Lung (tissue), 17 donors: ENCODE measurements at places on chromosomes 6 and 20. TPM values are rescaled to one million over a fixed set of nuclear protein-coding genes. Genes with fewer than 3 reads are reported as not detected.

DNA sequence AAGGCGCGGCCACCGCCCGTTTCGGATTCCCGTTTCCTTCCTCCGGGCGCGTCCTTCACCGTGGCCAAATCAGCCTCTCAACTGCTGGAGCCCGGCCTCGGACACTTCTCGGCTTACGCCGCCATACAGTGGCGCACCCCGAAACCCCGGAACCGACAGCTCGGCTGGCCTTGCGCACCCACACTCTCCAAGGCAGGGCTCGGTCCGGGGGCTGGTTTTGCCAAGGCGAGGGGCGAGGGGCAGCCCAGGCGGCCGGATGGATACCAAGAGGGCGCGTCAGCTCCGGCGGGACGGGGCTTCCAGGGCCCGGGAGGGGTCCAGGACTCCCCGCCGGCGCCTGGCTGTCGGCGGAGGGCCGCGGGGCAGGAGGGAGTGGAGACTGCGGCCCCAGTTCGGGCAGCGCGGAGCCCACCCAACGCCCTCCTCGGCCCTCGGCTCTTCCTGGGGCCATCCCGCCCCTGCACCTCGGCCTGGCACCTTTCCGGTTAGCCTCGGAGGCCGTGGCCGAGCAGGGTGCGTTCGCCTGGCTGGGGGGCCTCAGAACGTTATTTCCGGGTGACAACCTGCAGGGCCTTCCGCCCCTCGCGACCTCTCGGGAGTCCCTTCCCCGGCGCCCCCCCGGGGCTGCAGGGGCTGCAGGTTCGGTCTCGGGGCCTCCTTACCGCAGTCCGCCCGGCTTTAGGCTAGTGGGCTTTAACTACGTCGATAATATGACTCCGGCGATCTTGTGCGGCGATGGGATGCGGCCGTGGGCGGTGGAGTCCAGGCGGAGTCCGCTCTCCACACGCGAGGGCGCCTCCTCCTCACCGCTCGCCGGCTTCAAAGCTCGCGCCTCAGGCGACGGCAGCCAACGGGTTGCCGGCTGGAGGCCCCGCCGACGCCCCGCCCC lies 697 bp upstream of the CEP43 start:
- peaks cover 9% of the 10 kb centered on the region for H3K4me1 ChIP-seq
- no peaks in the 10 kb centered on the region for H3K36me3 ChIP-seq
- DNase-seq, result peak; percentile 18
- H3K27ac ChIP-seq, result no peak overlapping the region
- peak overlapping the region; percentile 93 for H3K4me3 ChIP-seq
- no peaks in the 10 kb centered on the region for H3K27me3 ChIP-seq

DNA sequence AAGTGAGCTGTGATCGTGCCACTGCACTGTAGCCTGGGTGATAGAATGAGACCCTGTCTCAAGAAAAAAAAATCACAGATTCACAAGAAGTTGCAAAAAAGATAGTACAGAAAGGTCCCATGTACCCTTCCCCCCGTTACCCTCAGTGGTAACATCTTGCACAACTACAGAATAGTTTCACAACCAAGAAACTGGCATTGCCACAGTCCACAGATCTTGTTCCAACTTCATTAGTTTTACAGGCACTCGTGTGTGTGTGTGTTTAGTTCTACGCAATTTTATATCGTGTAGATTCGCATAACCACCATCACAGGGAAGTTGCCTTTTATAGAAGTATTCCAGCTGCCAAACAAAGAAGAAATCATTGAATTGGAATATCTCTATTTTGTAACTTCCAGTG lies 19.1 kb downstream of the SPATA2 start:
- H3K27me3 ChIP-seq, result no peaks in the 10 kb centered on the region
- H3K4me3 ChIP-seq, result no peak overlapping the region
- DNase-seq, result no peak
- H3K4me1 ChIP-seq, result peaks cover 28% of the 10 kb centered on the region
- H3K27ac ChIP-seq, result no peak overlapping the region

GRCh38 chr6:28673417-28673786 lies 147.7 kb downstream of the GPX5 start:
- no peak overlapping the region for H3K27ac ChIP-seq
- DNase-seq, result no peak
- no peaks in the 10 kb centered on the region for H3K36me3 ChIP-seq
- H3K27me3 ChIP-seq, result no peaks in the 10 kb centered on the region
- no peak overlapping the region for H3K4me3 ChIP-seq
- H3K4me1 ChIP-seq, result peaks cover 5% of the 10 kb centered on the region

DNA sequence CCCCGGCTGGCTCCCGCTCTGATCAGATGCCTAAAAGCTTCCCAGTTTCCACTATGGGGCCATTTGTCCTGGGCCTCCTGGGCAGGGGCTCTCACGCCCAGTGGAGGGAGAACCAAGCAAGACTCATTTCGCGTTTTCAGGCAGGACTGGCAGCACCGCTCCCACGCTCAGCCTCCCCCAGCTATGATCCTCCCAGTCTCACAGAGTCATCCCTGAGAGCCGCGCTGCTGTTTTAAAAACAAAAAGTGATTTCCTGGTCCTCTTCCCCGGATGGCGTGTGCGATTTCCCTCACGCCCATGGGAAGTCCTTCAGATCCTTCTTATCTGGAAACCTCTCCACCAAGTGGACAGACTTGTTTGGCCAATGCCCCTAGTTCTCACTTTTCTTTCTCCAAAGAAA lies at the start of gene ADGRF5:
Gene ADGRF5 (minus strand): TSS at position 208 of the 400 bp plus-strand sequence. CDS start 15,176 bp downstream, outside the sequence.
- H3K4me3 ChIP-seq, result peak within 1 kb of the TSS; percentile 62
- peak; percentile 56 for DNase-seq
- no peaks in the 10 kb centered on the region for H3K27me3 ChIP-seq
- peaks cover 8% of the 10 kb centered on the region for H3K4me1 ChIP-seq
- H3K36me3 ChIP-seq, result no peaks in the 10 kb centered on the region

DNA sequence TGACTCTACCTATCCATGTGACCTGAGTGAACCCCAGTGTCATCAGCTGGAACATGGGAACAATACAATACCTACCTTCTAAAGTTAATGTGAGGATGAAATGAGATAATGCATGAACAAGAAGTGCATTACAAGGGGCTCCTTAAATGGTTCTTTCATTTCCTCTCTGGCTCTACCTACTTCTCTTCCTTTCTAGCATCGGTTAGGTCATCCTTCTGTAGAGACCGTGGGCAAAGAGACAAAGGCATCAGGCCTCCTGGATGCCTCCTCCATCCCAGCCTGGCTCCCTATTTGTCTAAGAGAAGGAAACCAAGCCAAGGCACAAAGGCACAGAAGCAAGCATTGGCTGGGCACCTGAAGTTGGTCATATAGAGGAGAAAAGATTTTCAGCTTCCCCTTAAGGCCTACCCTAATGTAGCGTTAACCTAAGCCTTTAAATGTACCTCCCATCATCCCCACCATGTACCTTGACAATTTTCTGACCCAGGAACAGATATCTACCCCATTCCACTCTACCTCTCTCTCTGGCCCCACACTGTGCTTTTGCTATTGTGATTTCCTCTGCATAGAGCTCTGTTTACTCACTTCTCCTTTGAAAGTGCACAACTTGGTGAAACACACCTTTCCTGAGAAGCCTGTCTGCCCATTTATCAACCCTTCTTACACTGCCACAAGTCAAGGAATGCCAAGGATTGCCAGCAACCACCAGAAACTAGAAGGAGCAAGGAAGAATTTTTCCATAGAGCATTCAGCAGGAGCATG lies 86.6 kb downstream of the GCLC start:
- DNase-seq, result no peak
- no peak overlapping the region for H3K27ac ChIP-seq
- H3K4me3 ChIP-seq, result no peak overlapping the region
- H3K36me3 ChIP-seq, result no peaks in the 10 kb centered on the region

GRCh38 chr6:25472306-25472705 lies 179.7 kb upstream of the SCGN start:
- no peak overlapping the region for H3K4me3 ChIP-seq
- H3K36me3 ChIP-seq, result peaks cover 3% of the 10 kb centered on the region
- DNase-seq, result no peak

- no peak for DNase-seq
- H3K27me3 ChIP-seq, result no peaks in the 10 kb centered on the region
- H3K27ac ChIP-seq, result no peak overlapping the region
- H3K4me1 ChIP-seq, result no peaks in the 10 kb centered on the region
Observed at GRCh38 chr6:93248631-93249030, 170.7 kb downstream of the EPHA7 start.

GRCh38 chr6:130041594-130041993 lies 23.2 kb downstream of the L3MBTL3 start:
- no peaks in the 10 kb centered on the region for H3K27me3 ChIP-seq
- no peak overlapping the region for H3K27ac ChIP-seq
- no peaks in the 10 kb centered on the region for H3K4me1 ChIP-seq
- no peak overlapping the region for H3K4me3 ChIP-seq
- H3K36me3 ChIP-seq, result no peaks in the 10 kb centered on the region

- no peak overlapping the region for H3K27ac ChIP-seq
- no peak for DNase-seq
- no peak overlapping the region for H3K4me3 ChIP-seq
Observed at GRCh38 chr6:6784514-6785162, 196.1 kb downstream of the LY86 start.

DNA sequence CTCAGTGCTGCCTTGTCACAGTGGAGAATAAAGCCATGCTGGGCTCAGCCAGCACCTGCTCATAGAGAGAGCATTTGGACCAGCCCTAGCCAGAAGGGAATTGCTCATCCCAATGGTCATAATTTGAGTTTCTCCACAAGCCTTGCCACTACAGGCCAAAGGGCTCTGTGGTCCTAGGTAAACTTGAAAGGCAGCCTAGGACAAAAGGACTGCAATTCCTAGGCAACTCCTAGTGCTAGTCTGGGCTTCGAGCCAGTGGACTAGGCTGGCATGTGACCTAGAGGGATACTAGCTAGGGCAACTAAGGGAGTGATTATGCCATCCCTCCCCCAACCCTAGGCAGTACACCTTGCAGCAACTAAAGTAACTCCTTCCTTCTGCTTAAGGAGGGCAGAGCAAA lies 516.2 kb downstream of the BCKDHB start:
- H3K36me3 ChIP-seq, result no peaks in the 10 kb centered on the region
- no peak overlapping the region for H3K27ac ChIP-seq
- no peaks in the 10 kb centered on the region for H3K27me3 ChIP-seq
- H3K4me1 ChIP-seq, result peaks cover 4% of the 10 kb centered on the region
- DNase-seq, result no peak
- no peak overlapping the region for H3K4me3 ChIP-seq

DNA sequence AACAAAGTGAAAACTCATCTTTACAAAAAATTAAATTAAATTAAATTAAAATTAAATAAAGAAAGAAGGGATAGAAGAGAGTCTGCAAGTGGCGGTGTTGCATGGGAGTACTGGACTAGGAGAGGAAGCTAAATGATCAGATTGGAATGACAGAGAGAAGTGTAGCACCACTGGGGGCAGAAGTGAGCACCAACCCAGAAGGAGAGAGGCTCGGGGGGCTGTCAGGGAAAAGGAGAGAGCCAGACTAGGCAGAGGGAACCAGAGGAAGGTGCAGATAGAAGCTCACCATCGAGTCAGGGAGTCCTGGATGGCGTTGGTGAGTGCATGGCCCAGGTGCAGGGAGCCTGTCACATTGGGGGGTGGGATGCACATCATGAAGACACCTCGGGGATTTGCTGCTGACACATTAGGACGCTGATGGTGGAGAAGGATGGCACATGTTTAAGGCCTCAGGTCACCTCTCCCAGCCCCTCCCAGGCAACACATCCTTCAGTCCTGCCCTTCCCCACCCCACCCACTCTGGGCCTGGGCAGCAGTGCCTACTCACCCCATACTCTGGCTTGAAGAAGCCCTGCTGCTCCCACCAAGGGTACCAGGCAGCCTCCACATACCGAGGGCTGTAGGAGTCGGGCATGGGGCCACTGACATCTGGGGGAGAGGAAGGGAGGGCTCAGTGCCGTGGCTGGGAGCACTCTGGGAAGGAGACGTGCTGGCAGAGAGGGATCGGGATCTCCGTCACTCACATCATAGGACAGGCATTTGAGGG lies 4.0 kb downstream of the VARS1 start:
- DNase-seq, result peak; percentile 70
- no peak overlapping the region for H3K27ac ChIP-seq
- H3K36me3 ChIP-seq, result peaks cover 15% of the 10 kb centered on the region
- H3K4me1 ChIP-seq, result peaks cover 5% of the 10 kb centered on the region

Gene ARFGEF3
- 28.1 TPM for total RNA-seq

Gene SYTL3
- total RNA-seq, result 14.8 TPM

Gene ZC3H12D
- 4.7 TPM for total RNA-seq

Gene NKAIN4
- not detected for total RNA-seq
